ENCODE measurements at places on chromosomes 1 and 21.

GRCh38 chr1:51247022-51247421 is 10.9 kb downstream of the RNF11 start:
- DNase-seq: no peak

- no peak for DNase-seq
Measured at GRCh38 chr1:25137106-25137505, 95.2 kb downstream of the SYF2 start.

- DNase-seq: no peak
Measured at GRCh38 chr1:227192163-227192562, 126.1 kb downstream of the CDC42BPA start.

DNA sequence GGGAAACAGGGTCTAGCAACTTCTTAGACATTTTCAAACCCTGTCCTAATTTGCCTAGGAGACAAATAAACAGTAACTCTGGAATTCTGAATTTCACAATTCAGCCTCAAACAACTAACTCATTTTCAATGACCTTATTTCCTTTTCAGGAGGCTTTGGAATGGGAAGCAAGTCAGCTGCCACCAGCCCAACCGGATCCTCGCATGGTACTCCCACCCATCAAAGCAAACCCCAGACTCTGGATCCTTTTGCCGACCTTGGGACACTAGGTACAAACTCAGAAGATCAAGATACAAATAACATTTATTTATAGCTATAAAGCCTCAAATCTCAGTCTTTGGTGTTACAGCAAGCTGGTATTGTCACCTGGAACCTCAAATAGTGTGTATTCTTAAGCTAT is 18.9 kb upstream of the LEPR start:
- no peak for DNase-seq

DNA sequence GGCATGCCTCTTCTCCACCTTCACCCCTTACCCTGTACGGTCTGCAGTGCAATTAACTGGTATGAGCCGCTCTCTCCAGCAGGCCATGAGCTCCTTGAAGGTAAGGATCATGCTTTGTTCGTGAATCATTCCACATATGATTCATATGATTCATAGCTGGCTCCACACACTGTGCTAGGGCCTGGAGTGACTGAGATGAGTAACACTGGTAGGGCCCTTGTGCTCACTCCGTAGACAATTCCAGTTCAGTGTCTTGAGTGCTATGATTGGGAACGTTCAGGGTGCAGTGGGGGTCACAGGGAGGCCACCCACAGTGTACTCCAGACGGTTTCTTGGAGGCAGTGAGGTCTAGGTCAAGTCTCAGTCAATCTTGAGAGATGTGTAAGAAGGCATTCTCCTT is 239.8 kb downstream of the LMX1A start:
- no peak for DNase-seq

DNA sequence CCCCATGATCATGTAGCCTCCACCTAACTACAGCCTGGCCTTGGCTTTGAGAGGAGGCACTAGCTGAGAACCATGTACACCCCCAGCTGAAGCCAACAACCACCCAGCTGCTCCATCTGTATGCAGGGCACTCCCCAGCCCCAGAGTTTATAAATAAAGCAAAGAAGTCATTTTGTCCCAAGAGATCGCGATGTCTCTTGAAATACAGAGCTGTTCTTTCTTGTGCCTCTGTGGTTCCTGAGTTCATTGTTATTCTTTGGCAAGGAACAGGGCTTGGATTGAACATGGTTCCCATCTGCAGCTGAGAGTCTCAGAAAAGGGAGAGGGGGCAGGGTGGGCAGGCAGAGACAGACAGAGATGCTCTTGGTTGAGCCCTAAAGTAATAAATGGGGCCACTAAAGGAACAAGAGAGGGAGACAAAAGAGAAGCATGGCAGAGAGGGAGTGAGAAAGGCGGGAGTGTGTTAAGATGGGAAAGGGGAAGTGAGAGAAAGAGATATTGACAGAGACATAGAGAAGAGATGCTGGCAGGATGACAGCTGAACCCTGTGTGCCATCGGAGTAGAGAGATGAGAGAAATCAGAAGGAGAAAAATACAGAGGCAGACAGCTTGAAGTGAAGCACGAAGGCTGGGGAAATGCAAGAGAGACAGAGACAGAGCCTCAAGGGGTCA is 63.3 kb downstream of the TNR start:
- DNase-seq: no peak

GRCh38 chr1:155086856-155087535 is 8.4 kb downstream of the EFNA3 start:
- DNase-seq: no peak

GRCh38 chr1:47679301-47679791 is 241.5 kb downstream of the FOXD2 start:
- no peak for DNase-seq

DNA sequence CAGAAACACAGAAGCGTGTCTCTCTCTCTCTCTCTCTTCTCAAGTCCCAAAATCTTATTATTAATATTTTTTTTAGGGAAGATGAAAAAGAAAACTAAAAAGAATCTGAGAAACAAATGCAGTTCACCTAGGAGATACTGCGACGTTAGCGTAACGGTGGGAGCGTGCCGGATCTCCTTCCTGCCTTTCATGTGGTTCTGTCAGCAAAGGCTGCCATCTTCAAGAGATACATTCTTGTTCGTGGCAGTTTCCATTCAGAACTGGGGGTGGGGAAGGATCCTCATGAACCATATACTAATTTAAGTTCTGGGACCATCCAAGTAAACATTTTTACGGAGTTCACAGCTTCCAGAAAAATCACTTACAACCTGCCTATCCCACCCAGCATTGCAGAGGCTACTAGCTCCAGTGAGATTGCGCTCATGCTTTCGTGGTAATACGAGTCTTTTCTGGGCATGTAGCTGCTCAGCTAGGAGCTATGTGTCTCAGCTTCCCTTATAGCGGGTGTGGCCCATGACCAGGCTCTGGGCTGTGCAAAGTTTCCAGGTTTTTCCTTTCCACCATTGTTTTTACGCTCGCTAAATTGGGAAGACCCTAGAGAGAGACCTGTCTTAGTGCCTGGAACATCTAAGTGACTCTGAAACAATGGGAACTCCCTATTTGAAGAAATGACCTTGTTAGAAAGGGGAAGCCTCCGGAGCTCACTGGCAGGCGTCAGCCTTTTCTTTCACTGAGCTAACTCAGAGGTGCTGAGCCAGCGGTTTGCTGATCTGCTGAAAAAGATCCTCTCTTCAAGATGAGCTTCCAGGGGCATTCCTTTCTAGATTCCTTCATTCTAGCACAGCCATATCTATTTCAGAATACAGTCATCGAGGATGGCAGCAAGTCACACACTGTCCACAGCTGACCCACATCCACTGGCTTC is 17.3 kb downstream of the SLAMF1 start:
- DNase-seq: peak; percentile 92

GRCh38 chr1:65844296-65844695 is 51.6 kb downstream of the PDE4B start:
- no peak for DNase-seq

DNA sequence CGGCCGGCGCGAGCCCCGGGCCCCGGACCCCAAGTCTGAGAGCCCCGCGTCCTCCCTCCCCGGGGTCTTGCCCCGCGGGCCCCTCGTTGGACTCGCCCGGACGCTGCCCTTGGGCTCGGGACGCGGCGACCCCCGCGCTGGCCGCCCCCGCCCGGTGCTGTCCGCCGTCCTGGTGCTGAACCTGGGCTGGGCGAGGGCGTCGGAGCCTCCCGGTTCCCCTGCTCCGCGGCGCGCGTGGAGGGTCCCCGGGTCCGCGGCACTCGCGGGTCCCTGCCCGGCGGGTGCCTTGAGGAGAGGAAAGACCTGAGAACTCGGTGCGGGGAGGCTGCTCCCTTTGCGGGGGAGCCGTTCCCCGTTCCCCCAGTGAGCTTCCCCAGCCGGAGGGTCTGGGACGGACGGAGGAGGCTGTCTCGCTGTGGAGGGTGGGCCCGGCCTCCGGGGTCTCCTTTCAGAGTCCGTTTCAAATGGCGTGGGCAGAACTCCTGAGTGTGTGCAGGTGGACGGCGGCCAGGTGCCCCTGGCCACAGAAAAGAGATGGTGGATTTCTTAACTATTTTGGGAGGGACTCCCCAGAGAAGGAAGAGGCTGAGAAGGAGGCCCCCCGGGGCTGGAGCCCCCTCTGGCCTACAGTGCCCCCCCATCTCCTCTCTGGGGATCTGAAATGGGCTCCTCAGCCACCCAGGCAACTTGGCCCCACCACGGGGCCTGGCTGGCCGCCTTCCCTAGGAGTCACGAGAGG is 595 bp downstream of the GABRD start:
- no peak for DNase-seq

- no peak for DNase-seq
Measured at GRCh38 chr21:37226041-37226920, 40.9 kb downstream of the VPS26C start.

- DNase-seq: no peak
Measured at GRCh38 chr1:59282951-59283350, 13.9 kb upstream of the FGGY start.

- DNase-seq: no peak
Measured at GRCh38 chr1:85608851-85609250, 28.3 kb downstream of the CCN1 start.

DNA sequence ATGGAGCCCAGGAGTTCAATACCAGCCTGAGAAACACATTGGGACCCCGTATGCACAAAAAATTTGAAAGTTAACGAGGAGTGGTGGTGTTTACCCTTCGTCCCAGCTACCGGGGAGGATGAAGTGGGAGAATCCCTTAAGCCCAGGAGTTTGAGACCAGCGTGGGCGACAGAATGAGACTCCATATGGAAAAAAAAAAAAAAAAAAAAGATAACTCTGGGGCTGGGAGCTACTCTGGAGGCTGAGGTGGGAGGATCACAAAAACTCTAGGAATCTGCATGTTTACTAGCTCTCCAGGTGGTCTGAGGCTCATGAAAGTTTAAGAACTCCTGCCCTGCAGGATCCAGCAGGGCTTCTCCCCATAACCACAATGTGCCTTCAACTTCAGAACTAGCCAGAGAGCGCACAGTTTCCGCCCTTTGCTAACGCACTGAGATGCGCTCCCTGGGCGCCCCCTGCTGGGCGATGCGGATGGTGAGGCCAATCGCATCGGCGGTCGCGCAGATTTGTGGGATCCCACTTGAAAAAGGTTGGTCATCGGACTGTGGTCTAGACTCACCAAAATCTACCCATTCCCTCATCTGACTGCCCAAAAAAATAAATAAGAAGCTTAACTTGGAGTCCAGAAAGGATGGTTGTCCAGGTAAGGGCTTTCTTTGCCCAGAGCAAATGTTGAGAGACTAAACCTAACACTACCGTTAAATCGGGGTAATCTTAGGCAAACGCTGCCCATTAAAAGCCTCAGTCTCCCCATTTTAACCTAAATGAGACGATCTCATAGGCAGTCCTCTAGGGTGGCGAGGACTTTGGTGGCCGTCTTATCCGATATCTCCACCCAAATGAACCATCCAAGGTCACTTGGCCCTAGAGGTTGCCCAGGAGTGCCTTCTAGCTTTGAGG is 8.8 kb downstream of the ZNF683 start:
- peak; percentile 80 for DNase-seq

GRCh38 chr1:37167479-37167878 is 133.2 kb upstream of the GRIK3 start:
- DNase-seq: no peak

DNA sequence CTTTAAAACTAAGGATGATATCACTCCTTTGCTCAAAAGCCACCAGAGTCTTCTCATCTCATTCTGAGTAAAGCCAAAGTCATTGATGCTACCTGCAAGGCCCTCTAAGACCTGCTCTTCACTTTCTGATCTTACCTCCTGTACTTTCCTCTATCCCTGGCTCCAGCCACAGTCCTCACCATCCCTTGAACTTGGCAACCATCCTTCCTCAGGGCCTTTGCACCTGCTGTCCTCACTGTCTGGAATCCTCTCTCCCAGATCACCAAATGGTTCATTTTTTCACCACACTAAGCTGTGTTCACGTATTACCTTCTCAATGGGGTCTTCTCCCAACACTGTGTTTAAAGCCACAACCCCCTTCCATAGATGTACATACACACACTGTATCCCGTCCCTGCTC is 4.3 kb upstream of the PHLDA3 start:
- DNase-seq: no peak

- no peak for DNase-seq
Measured at GRCh38 chr1:10598389-10598702, 123.6 kb downstream of the PEX14 start.

DNA sequence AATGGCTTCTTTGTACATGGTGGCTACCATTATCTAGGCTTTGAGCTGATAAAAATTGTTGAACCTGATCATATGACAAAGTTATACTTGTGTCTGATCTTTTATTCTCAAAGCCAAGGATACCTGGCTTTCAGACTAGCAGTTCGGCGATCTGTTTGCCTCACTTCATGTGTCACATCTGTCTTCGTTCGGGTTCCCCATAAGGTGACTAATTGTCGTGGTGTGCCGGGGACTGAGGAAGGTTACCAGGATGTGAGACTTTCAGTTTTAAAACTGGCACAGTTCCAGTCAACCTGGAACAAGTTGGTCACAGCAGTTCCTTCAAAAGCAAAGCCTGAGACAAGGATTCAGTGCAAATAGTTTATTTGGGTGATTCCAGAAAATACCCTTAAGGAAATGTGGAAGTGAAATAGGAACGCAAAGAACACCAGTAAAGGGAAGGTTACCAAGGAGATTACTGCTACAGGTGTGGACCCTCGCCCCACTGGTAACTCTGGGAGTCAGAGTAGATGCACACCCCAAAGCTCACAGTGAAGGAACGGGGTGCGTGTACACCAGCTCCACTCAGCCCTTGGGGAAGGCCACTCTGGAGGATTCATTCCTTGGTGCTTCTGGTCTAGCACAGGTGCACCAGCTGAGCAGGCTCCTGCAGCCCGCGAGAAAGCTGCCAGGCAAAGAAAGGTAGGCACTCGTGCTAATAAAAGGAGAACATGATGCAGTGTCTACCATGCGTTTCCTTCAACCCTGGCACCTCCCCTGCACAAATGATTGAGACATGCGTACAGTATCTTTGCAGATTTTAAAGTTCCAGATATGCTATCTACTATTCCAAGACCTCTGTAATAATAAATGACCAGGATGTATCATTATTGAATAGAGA is 69.0 kb downstream of the VWA5B1 start:
- no peak for DNase-seq

DNA sequence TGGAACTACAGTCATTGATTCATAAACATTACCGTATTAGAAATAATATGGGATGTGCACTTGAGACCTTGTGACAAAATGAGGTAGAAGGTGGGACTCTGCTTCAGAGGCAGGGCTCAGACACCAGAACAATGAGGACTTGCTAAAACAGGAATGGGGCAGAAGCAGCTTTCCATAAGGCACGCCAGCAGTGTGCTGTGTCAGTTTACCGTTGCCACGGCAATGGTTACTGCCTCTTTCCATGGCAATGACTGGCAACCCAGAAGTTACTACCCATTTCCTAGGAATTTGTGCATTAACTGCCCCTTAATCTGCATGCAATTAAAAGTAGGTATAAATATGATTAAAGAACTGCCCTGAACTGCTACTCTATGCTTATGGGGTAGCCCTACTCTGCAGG is 169.0 kb downstream of the CHRM3 start:
- no peak for DNase-seq

DNA sequence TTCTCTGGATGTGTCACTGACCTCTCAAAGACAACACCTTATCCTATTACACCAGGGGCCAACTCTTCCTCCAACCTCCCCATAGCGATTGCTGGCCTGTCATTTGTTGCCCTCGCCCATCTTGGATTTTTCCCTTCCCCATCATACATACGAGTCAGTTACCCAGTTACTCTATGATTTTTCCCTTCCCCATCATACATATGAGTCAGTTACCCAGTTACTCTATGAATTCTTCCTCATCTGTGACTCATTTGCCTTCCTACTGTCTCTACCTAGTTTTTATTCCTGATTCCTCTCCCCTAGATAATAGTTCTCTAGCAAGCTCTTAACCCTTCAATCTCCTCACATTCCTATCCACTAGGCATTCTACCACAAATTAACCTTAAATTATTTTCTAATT is 178.8 kb downstream of the NR5A2 start:
- no peak for DNase-seq

GRCh38 chr1:153494976-153495535 is 34.6 kb upstream of the S100A7 start:
- DNase-seq: peak; percentile 49

All from central memory CD4-positive, alpha-beta T cell (primary cell).